NCI-H2171 (cell line): ENCODE measurements at places on chromosomes 3 and 15.

GRCh38 chr3:161291191-161291901, 70.2 kb downstream of the NMD3 start:
- peak; percentile 82 for DNase-seq

- no peak for DNase-seq
These were observed 846.7 kb downstream of the EPHA3 start for GRCh38 chr3:89954137-89954536.

DNA sequence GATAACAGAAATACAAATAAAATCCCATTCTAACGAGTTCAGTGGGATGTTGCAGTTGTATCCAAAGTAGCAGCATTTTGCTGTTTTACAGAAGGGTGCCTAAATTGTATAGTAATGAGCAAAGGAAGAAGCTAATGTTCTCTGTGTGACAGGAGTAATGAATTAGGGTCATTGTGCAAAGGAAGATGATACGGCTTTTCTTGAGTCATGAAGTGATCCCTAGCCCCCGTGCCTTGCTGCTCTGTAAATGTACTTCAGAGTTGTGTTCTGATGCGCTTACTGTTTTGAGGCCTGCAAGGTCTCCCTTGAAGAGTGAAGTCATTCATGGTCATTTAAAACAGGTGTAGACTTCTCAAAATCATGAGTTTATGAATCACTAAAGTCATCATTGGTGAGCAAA, 37.9 kb downstream of the ATP1B3 start:
- no peak for DNase-seq

GRCh38 chr3:148659512-148659911, 38.2 kb upstream of the AGTR1 start:
- DNase-seq, result no peak

- no peak for DNase-seq
These were observed 858.5 kb upstream of the CFAP20DC start for GRCh38 chr3:59908280-59908679.
